ENCODE measurements at places on chromosomes 16 and 17.

- DNase-seq, result no peak
Observed at GRCh38 chr16:68272507-68273209, 8.3 kb downstream of the SLC7A6 start.

- DNase-seq, result no peak
Observed at GRCh38 chr17:55430541-55431288, 9.1 kb upstream of the MMD start.

GRCh38 chr17:69282002-69282401 is 44.9 kb downstream of the ABCA5 start:
- no peak for DNase-seq

GRCh38 chr17:41563607-41564170 is 8.2 kb downstream of the KRT9 start:
- no peak for DNase-seq

DNA sequence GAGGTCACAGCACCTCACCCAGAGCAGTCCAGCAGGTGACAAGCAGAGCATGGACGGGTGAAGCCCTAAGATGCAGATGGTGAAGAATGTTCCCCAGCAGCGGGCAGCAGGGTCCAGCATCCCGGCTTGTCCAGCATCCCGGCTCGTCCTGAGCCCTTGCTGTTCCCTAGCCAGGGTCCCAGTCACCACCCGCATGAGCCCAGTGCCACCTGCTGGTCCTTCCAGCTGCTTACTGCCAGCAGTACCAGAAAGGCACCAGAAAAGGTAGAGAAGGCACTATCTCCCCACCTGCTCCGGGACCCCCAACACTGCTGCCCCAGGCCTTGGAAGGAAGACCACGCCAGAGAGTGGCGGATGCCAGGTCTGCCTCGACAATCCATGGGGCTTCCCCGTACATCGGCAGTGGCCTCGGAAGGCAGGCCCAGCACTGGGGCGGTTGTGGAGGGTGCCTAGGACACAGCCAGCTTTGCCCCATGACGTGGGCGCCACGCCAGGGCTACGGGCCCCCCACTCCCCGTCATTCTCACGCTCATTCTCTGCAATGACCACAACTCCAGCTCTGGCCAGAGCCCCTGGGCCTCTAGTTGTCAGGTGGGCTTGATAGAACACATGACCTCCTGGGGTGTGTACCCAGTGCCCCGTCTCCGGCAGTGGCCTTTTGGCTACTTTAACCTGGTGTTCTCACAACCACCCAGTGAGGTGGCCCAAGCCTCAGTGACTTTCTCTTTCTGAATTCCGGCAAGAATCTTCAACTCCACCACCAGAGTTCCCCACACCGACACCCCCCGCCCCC is 1.4 kb downstream of the CENPX start:
- peak; percentile 70 for DNase-seq

GRCh38 chr16:52398021-52398420 is 148.9 kb downstream of the TOX3 start:
- DNase-seq, result no peak

- no peak for DNase-seq
Observed at GRCh38 chr16:104928-105327, 26.9 kb downstream of the MPG start.

- DNase-seq, result no peak
Observed at GRCh38 chr17:43467981-43468581, 15.7 kb upstream of the DHX8 start.

- no peak for DNase-seq
Observed at GRCh38 chr16:17432901-17433576, 37.7 kb downstream of the XYLT1 start.

- peak; percentile 24 for DNase-seq
Observed at GRCh38 chr16:78005881-78006280, 16.5 kb upstream of the CLEC3A start.

DNA sequence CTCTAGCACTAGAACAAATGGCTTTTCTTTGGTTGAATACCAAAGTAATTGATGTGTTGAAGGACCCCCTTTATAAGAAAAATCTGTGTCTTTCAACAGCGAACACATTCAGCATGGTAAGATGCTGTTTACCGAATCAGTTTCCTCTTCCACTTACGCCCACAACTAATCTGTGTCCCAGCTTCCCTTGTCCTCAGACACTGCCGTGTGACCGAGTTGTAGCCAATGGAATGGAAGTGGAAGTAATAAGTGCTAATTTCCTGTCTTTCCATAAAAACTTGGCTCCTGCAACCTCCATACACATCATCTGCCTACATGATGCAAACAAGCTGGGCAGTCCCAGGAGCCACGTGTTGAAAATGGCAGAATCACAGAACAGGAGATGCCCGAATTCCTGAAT is 10.4 kb downstream of the CDIPT start:
- DNase-seq, result no peak

DNA sequence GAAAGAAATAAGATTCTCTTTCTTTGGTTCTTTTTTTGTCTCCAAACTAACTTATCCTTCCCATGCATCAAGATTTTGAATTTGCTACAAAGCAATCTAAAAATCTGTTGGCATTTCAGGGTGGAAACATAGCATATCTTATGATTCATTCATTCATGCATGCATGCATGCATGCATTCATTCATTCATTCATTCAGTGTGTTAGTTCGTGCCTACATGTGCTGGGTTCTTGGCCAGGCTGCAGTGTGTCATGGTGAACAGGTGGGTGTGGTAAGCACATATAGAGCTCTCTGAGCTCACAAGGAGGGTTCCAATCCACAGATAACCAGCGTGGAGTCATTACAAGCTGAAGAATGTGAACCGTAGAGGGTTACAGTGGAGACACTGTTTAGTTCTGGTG is 410.4 kb downstream of the CPPED1 start:
- DNase-seq, result no peak

DNA sequence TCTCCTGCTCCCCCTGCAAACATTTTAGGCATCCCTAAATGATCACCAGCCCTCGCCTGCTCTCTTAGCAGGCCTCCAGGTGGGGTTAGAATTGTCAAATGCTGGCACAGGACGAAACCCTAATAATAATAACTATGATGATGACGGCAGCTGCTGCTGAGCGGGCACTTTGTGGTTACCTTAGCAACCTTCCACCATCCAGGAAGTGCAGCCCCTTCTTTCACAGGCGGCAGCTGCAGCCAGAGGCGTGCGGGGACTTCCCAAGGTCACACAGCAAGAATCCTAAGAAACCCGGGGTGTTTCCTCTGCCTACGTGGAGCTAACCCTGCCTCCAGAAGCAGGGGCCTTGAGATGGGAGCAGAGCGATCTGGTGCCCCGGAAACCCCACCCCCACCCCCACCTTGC is 22.4 kb upstream of the EIF1 start:
- no peak for DNase-seq

- DNase-seq, result no peak
Observed at GRCh38 chr17:65346166-65346565, 209.0 kb downstream of the RGS9 start.

- no peak for DNase-seq
Observed at GRCh38 chr16:12551946-12552345, 251.7 kb downstream of the CPPED1 start.

DNA sequence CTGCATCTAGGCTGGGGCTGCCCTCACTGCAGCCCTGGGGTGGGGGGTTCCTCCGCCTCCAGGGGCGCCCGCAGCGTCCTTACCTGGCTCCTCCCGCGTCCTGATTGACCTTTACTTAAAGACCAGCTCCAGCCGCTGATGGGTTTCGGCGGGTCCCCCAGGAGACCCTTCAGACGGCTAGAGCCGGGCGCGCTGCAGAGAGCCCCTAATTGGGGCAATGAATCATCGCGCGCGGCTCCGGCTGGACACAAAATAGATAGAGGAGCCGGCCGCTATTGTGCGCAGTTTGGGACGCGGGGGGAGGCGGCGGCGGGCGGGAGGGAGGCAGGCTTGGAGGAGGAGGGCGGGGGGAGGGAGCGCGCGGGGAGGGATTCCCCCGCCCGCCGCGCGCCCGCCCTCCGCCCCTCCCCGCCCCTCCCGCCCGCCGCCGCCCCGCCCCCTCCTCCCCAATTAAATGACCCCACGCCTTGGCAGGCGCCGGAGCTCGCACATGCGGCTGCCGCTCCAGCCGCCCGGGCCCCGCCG is 56.5 kb upstream of the CIBAR2 start:
- DNase-seq, result peak; percentile 99

DNA sequence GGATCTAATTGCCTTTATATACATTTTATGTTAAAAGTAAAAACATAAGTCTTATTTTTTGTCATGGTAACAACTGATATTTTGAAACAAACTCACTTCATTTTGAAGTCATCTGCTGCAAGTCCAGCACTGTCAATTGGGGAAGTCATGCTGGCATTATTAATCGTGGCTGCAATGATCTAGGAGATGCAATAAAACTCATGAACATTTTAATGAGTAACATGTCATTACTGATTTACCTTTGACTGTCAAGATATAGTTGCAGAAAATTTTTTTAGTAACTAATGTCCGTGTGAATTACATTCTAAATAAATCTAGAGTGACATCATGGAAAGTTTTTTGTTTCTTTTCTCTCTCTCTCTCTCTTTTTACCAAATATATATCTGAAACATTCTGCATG is 17.3 kb upstream of the KRT24 start:
- no peak for DNase-seq

DNA sequence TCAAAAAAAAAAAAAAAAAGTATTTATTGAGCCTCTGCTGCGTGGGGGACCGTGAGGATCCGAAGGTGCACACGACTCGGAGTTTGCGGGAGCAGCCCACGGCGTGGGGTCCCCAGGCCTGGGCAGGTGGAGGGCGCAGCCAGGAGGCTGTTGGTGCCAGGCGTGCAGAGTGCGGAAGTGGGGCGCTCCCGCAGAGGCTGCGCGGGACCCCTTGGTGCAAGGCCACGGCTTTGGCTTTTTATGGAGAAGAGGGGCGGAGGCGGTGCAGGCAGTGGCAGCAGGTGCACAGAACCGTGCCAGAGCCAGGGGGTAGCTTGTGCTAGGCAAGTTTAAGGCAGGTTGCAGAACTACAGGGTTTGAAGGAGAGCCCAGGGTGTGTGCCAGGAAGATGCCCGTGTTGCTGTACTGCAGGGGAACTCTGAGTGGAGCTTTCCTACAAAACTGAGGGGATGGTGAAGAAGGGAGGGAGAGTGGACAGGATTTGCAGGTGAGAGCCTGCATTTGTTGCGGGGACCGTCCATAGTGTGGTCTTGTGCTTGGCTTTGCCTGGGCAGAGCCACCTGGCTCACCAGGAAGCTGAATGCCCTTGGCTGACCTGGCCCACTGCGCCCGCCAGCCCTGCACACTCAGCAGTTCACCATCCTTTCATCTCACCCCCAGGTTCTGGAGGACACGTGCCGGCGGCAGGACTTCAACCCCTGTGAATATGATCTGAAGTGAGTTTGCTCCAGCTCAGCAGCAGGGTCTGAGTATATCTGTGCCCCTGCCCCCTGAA is 1.3 kb downstream of the ASPSCR1 start:
- DNase-seq, result no peak

GRCh38 chr16:6993544-6993943 is 339.1 kb upstream of the RBFOX1 start:
- no peak for DNase-seq

- DNase-seq, result no peak
Observed at GRCh38 chr16:13902677-13903076, 17.3 kb upstream of the ERCC4 start.

GRCh38 chr16:79282806-79283205 is 317.7 kb downstream of the MAF start:
- DNase-seq, result no peak

GRCh38 chr16:87809150-87809902 is 43.5 kb upstream of the KLHDC4 start:
- peak; percentile 1 for DNase-seq

DNA sequence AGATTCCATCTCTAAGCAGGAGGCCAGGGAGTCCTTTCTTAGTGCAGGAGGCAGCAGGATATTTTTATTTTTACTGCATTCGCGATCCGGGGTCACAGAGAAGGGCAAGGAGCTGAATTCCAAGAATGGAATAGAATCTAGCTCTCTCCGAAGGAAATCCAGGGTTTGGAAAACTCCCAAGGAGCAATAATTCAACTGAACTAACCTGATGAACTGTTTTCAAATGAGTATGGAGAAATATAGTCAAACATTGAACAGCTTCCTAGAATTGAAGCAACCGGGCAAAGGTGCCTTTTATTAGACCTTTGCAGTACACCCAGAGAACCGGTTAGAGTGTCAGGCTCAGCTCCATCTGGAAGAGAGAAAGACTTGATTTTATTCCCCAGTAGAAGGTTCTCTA is 120.7 kb upstream of the MAF start:
- no peak for DNase-seq

- no peak for DNase-seq
Observed at GRCh38 chr16:49874613-49875237, 18.8 kb upstream of the ZNF423 start.

- DNase-seq, result no peak
Observed at GRCh38 chr16:65727534-65728137, 605.8 kb upstream of the CDH11 start.

- DNase-seq, result peak; percentile 68
Observed at GRCh38 chr16:75234856-75235696, 16.3 kb downstream of the CTRB1 start.

- DNase-seq, result no peak
Observed at GRCh38 chr17:65797101-65797500, 235.7 kb upstream of the AXIN2 start.

DNA sequence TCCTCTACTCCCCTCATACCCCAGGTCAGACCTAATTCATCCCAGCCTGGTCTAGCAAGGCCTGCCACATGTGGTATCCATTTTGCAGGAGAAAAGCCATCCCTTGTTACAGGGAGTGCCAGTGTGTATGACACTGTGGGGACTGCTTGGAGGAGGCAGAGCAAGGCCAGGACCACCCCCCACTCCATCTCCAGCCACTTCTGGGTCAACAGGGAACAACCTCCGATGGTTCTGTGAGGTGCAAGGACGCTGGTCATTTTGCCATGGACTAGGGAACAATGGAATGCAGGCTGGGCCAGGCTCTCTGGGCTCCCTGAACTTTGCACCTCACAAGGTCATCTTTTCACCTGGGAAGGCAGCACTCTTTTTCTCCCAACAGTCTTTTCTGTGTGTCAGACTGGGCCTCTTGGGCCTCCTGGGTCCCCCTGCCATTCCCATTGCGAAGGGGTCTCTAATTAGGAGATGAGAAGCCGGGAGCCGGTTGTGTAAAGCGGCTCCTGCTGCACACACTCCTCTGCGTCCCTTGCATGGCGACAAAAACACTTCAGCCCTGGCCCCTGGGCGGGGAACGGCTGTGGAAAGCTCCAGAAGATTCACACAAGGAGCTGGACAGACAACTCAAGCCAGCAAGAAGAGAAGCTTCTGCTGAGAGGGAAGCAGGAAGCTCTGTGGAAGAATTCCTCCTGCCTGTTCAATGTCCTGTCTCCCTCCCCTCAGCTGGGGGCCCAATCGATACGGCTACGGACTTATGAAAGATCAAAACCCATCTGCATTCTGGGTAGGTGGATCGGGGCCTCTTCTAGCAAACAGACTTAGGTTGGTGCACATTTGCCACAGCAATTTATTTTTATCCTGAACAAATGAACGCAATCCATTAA is 38.5 kb upstream of the MTSS2 start:
- DNase-seq, result no peak

DNA sequence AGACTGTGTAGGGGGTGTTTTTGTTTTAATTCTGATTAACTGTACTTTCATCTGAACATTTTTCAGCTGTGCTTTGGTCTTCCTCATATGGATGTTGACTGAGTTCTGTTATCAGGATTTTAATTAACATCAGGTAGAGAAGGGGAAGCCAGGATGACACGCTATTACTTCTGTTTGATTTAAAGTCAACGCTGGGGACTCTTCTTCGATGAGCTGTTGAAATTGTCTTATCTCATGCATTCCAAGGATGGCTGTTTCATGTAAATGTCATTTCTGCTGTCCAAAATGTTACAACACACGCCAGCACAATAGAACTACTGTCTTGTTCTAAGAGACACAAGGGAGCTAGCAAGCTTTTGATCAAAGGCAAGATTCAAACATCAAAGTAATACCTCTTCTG is 263.3 kb upstream of the CDH5 start:
- no peak for DNase-seq

- no peak for DNase-seq
Observed at GRCh38 chr17:18950346-18950745, 1.6 kb upstream of the SLC5A10 start.

Data from 8988T (cell line).